ENCODE measurements at places on chromosomes 13 and 19.

DNA sequence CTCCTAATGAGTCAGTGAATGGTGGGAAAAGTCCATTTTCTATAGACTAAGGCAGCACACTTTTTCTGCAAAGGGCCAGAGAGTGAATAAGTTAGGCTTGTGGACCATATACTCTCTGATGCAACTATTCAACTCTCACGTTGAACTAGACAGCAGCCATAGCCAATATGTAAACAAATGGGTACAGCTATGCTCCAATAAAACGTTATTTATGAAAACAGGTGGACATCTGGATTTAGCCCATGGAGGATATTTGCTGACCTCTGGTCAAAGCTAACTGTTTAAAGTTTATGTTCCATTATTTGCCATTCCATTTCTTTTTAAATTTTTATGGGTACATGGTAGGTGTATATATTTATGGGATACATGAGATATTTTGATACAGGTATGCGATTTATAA is 4.7 kb upstream of the CCDC169 start:
- no peak overlapping the region for H3K27ac ChIP-seq
- no peak for DNase-seq
- H3K4me1 ChIP-seq = peaks cover 12% of the 10 kb centered on the region
- H3K27me3 ChIP-seq = peaks cover 7% of the 10 kb centered on the region

GRCh38 chr13:99312493-99312883 is 5.3 kb upstream of the GPR183 start:
- no peak overlapping the region for H3K4me3 ChIP-seq
- no peaks in the 10 kb centered on the region for H3K27me3 ChIP-seq
- H3K27ac ChIP-seq = peak overlapping the region; percentile 59
- DNase-seq = no peak
- peaks cover 56% of the 10 kb centered on the region for H3K4me1 ChIP-seq

DNA sequence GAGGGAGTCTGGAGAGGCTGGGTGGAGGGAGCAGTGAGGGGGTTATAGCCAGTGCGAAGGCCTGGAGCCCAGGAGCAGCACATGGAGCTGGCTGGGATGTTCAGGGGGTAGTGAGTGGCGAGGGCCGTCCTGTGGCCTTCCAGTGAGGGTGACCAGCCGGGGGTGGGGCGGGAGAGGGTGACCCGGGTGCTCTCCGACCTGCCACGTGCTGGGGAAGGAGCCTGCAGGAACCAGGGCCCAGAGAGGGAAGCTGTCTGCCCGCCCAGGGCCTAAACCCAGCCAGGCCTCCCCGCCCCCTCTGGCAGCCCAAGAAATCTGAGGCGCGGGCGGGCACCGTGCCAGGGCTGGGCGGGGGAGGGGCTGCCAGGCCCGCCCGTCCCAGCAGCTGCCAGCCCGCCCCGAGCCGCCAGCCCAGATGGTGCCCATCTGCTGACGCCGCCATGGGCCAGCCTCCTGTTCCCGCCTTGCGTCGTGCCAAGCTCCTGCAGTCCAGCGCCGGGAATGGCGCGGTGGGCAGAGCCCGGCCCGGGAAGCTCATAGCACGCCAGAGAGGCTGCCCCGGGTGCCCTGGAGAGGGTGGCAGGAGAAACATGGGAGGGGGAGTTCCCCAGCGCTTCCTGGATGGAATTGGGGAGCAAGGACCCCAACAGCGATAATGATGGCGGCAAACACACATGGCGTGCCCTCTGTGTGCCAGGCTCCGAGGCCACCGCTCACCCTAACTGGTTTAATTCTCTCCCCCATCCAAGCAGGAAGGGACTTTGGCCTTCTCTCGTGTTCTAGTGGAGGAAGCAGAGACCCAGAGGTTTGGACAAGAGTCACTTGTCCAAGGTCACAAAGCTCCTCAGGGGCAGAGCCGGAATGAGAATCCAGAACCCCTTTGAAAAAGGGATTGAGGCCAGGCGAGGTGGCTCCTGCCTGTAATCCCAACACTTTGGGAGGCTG is 21.5 kb downstream of the NFIC start:
- H3K36me3 ChIP-seq = peaks cover 4% of the 10 kb centered on the region
- H3K4me3 ChIP-seq = no peak overlapping the region
- no peak for DNase-seq
- H3K4me1 ChIP-seq = peaks cover 2% of the 10 kb centered on the region

GRCh38 chr13:45331692-45332035 is 9.3 kb downstream of the TPT1 start:
- H3K4me1 ChIP-seq = peaks cover 76% of the 10 kb centered on the region
- H3K36me3 ChIP-seq = peaks cover 28% of the 10 kb centered on the region
- no peak for DNase-seq
- no peak overlapping the region for H3K4me3 ChIP-seq
- H3K27me3 ChIP-seq = no peaks in the 10 kb centered on the region

DNA sequence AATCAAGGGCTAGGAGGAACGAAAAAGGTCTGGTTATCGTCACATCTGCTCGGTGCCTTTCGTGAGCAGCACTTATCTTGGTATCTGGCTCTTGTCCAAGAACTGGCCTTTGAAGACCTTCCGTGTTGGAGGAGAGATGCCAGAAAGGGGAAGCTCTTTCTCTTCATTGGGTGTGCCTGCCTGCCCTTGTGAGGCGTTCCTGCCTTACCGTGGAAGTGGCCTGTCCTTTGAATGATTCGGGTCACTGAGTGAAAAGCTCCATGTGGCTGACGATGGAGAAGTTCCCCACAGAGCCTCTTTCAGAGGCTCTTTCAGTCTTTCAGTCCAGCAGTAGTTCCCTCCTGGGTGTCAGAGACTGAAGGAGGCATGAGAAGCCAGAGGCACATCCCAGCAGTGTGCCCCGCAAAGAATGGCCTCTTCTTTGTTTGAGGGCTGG is 121.5 kb upstream of the SLC10A2 start:
- peaks cover 2% of the 10 kb centered on the region for H3K27me3 ChIP-seq
- H3K27ac ChIP-seq = no peak overlapping the region

GRCh38 chr13:76697288-76697687 is 188.9 kb downstream of the KCTD12 start:
- H3K27me3 ChIP-seq = peaks cover 12% of the 10 kb centered on the region
- no peak overlapping the region for H3K27ac ChIP-seq
- H3K4me3 ChIP-seq = no peak overlapping the region
- H3K36me3 ChIP-seq = no peaks in the 10 kb centered on the region
- H3K4me1 ChIP-seq = no peaks in the 10 kb centered on the region

DNA sequence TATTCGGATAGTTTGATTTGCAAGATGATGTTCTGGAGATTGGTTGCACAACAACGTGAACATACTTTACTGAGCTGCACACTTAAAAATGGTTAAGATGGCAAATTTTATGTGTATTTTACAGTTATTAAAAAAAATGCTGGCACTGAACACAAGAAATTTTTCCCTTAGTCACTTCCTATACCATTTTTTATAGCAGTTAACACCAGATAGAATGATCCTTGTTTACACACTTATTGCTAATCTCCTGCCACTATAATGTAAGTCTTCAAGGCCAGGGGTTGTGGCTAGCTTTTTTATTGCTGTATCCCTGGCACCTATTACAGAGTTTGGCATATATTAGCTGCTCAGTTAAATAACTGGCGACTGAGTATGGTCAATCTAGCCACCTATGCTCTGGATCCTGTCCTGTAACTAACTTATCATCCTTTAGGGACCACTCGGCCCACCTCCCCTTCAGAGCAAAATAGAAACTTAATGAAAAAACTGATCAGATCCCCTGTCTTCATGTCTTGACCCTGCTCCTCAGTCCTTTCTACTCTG is 2.0 kb upstream of the EBPL start:
- H3K4me3 ChIP-seq = peak overlapping the region; percentile 1
- peaks cover 27% of the 10 kb centered on the region for H3K4me1 ChIP-seq
- H3K36me3 ChIP-seq = peaks cover 2% of the 10 kb centered on the region

GRCh38 chr19:34662919-34663318 is 14.0 kb downstream of the SCGB2B2 start:
- no peaks in the 10 kb centered on the region for H3K27me3 ChIP-seq
- H3K4me3 ChIP-seq = no peak overlapping the region
- DNase-seq = no peak
- H3K4me1 ChIP-seq = peaks cover 13% of the 10 kb centered on the region
- no peak overlapping the region for H3K27ac ChIP-seq

- no peaks in the 10 kb centered on the region for H3K4me1 ChIP-seq
- DNase-seq = no peak
- H3K27ac ChIP-seq = no peak overlapping the region
Measured at GRCh38 chr13:89393758-89394304, 1722.7 kb downstream of the SLITRK5 start.

- H3K36me3 ChIP-seq = peaks cover 37% of the 10 kb centered on the region
- H3K4me3 ChIP-seq = peak overlapping the region; percentile 97
- H3K27ac ChIP-seq = no peak overlapping the region
- no peaks in the 10 kb centered on the region for H3K27me3 ChIP-seq
- peaks cover 32% of the 10 kb centered on the region for H3K4me1 ChIP-seq
Measured at GRCh38 chr19:57436417-57436816, 1.3 kb downstream of the ZNF749 start.

- no peak overlapping the region for H3K4me3 ChIP-seq
- DNase-seq = no peak
- H3K27ac ChIP-seq = no peak overlapping the region
- H3K4me1 ChIP-seq = no peaks in the 10 kb centered on the region
- no peaks in the 10 kb centered on the region for H3K27me3 ChIP-seq
Measured at GRCh38 chr19:7979559-7979958, 25.9 kb downstream of the ELAVL1 start.
